Suppressor macrophage treated with lipopolysaccharide for 1 hour (primary cell): ENCODE measurements at places on chromosomes 12 and 14.

DNA sequence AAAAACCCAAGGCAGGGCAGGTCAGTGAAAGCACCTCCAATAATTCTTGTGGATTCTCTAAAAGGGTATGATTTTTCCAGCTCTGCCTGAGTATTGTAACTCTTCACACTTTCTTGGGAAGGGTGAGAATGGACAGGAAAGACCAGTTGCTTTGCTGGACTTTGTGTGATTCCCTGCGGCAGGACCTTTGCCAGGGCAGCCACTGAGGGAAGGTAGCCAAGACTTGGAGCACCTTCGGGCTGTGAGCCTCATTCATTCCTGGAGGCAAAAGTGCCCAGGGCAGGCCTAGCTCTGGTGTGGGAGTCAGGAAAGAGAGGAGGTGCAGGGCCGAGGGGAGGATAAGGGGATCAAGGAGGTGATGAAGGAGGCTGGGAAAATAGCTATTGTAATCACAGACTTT is 80.2 kb downstream of the VCPKMT start:
- no peak for DNase-seq

DNA sequence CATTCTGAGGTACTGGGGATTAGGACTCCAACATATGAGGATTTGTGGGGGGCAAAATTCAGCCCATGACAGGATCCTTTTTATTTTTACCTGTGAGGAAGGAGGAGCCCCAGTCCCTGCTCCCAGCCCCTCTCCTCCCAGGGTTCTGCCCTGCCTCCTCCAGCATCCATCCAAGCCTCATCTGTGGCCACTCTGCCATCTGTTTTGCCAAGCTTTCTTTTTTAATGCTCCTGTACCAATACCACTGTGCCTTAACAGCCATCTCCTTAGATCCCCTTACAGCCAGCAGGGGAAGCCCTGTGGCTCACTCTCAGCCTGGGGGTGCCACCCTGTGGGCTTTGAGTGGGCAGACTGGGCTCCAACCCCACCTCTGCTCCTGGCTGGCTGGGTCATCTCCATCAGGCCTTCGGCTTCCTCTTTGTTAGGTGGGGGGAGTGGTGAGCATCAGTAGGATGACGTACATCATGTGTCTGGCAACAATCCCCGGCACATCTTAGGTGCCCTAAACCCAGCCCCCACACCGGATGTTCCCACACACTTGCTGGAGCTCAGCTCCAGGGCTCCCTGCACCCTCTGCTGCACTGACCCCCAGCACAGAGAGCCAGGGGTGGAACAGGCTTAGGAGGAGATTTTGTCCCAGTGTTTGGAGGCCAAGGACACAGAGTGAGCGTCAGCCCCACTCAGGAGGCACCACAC is 40.2 kb downstream of the CYP46A1 start:
- DNase-seq: no peak

DNA sequence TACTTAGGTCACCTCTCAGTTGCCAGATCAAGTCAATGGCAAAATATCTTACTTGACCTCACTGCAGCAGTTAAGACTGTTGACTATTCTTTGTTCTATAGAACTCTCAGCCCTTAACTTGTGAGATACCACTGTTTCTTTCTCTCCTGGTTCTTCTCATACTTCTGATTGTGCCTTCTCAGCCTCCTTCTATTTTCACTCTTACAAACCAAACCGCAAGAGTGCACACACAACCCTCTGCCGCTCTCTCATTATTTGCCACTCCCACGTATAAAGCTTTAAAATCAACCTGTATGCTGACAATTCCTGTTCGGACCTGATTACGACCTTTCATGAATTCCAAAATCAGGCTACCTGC is 4.5 kb downstream of the E2F7 start:
- DNase-seq: no peak

GRCh38 chr12:117069926-117070900 is 29.0 kb downstream of the TESC start:
- peak; percentile 50 for DNase-seq

- DNase-seq: peak; percentile 30
Observed at GRCh38 chr12:69471667-69472385, 1.6 kb downstream of the FRS2 start.

- DNase-seq: no peak
Observed at GRCh38 chr14:62315631-62316030, 553.4 kb downstream of the SNAPC1 start.

GRCh38 chr14:37709419-37710195 is 114.2 kb downstream of the TTC6 start:
- DNase-seq: no peak

GRCh38 chr14:68584786-68585185 is 208.1 kb downstream of the ZFP36L1 start:
- no peak for DNase-seq

GRCh38 chr12:123958876-123959275 is 13.8 kb downstream of the CCDC92 start:
- DNase-seq: no peak

GRCh38 chr14:40119765-40120164 is 687.5 kb upstream of the FBXO33 start:
- no peak for DNase-seq

DNA sequence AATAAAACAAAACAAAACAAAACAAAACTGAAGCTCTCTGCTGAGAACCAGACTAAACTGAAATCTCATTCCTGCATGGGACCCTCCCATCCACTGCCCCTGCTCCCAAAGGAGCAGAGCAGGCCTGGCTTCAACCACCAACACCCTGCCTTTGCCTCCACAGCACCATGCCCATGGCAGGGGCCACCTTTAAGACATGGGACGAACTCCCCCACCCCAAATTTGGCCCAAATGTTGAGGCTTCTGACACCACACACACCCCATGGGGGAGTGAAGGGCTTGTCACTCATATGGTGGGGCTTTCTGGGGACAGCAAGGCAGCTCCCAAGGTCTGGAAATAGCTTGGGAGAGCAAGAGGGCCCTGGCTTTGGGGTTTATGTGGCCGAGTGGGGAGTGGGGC is 177.2 kb downstream of the KIF26A start:
- DNase-seq: no peak

- DNase-seq: no peak
Observed at GRCh38 chr12:131989021-131989420, 39.3 kb downstream of the EP400 start.

DNA sequence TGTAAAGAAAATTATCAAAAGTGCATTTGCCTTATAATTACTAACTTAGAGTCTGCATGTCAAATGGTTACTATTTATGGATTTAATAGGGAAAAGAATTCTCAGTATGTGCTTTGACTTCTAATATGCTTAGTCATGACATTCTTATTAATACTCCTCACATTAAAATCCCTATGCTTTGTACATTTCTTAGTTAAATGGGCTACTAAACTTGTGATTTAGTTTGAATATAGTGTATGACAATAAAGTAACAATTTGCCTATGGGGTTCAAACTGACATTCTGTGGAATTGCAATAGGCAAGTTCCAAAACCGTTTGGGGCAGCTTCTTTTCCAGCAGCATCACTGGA is 361.9 kb upstream of the TMTC1 start:
- no peak for DNase-seq

GRCh38 chr12:50117057-50117622 is 5.1 kb downstream of the COX14 start:
- DNase-seq: no peak

DNA sequence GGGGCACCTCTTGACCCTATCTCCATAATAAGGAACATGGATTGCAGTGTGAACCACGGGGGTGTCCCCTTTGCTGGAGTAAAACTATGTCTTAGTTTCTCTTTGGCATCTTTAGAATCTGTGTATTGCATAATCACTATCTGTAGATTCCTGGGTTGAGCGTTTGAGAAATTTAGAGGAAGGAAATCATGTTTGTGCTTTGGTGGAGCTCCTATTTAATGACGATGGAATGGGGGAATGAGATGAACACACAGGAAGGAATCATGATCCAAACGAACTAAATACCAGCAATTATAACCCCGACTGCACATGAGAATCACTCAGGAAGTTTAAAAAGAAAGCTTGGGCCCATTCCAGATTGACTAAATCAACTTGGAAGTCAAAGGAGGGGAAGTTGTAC is 1.3 kb upstream of the MYG1 start:
- DNase-seq: peak; percentile 80

- DNase-seq: no peak
Observed at GRCh38 chr12:117362391-117362790, 965 bp upstream of the NOS1 start.

DNA sequence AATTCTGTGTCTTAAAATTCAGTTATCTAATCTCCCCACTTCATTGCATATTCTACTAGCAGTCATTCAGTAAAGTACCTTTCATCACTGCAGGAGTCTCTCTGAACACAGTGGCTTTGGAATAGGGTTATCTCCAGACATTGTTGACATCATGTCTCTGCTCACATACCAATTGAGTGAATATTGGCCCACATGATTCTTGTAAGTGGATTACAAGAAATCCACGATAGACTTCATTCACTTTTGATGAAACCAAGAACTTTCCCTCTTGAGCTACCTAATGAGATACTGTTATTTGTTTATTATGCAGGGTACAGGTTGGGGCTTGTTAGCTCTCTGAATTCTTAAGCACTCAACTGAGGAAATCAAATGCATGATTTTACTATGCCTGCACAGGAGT is 284.9 kb downstream of the RAD51B start:
- no peak for DNase-seq

DNA sequence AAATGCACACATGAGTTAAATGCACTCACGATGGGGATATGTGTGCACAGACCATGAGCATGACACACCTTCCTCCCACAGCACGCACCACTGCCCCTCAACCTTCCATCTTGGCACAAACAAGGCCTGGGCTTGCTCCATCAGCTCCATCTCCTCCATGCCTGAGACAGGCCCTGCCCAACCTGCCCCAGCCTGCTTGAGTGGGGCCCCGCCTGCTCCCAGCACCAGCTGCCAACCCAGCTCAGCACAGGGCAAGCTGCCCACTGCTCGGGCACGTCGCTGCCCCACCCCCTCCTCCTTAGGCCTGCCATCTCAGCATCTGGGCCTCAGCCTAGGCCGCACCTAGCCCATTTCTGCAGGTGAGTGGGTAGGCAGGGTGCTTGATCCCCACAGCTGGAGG is 27.6 kb upstream of the KRT78 start:
- DNase-seq: no peak

GRCh38 chr14:100124551-100125088 is 34.8 kb downstream of the DEGS2 start:
- DNase-seq: no peak

GRCh38 chr12:23132357-23132756 is 507.4 kb downstream of the ETNK1 start:
- DNase-seq: no peak

DNA sequence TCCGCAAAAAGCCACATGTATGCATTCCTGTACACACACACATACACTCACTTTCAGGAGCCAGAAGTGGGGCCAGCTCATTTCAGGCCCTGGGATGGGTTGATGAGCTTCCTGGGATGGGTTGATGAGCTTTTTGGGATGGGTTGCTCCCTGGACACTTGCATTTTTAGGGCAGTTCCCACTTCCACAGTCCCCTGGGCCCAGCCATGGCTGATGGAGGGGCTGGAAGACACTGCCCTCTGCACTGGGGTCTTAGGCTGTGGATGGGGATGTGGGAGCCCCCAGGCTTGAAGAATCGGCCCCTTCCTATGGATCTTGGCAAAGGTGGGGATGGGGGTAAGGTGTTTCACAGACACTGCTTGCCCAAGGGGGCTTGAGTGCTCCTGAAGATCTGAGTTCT is 12.7 kb downstream of the ACVRL1 start:
- DNase-seq: no peak

GRCh38 chr12:126685636-126686035 is 1581.3 kb upstream of the TMEM132C start:
- no peak for DNase-seq

DNA sequence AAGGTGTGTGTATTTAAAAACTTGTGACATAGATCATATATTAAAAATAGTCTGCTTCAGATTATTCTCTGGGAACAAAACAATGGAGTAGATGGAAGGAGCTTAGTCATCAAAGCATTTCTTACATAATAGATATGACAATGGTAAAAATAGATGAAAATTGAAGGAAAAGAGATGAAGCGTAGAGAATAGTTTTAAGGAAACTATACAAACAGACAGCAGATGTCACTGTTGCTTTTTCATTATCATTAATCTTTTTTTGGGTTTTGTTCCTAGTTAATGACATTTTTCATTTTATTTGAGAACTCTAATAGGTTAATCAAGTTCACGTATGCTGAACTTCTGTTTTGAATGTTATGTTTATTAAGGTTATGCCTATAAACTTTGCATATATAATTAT is 149.2 kb upstream of the FBXO33 start:
- DNase-seq: no peak

DNA sequence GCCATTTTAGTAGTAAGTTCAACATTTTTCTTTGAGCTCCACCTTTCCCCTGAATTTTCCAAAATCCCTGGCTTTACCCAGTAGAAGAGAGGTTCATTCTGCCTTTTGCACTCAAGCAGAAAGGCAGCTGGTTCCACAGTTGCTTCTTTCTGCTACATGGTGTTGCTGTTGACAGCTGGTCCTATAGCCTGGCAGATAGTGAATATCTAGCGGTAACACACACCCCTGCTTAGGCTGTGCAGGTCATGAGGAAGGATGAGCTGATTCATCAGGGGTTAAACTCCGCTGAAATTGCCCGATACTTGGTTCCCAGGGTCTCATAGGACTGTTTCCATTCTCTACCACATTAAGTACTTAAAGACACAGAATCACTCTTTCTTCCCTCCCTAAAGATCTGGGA is 62.4 kb downstream of the PUS7L start:
- DNase-seq: no peak

GRCh38 chr14:50260511-50260910 is 29.1 kb upstream of the SOS2 start:
- DNase-seq: peak; percentile 51

- DNase-seq: no peak
Observed at GRCh38 chr12:44403185-44403584, 472.9 kb downstream of the NELL2 start.

DNA sequence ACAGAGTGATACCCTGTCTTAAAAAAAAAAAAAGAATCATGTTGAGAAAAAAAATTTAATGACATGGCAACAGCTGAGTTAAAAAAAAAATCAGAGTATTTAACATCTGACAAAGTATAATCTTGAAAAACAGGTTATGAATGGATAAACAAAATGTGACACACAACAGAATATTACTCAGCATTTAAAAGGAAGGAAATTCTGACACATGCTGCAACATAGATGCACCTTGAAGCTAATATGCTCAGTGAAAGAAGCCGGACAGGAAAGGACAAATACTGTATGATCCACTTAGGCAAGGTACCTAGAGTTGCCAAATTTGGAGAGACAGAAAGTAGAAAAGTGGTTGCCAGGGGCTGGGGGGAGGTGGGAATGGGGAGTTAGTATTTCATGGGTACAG is 19.4 kb upstream of the EIF2B2 start:
- no peak for DNase-seq

- DNase-seq: no peak
Observed at GRCh38 chr14:52352061-52352491, 38.0 kb downstream of the PTGER2 start.

- DNase-seq: no peak
Observed at GRCh38 chr12:58189030-58189429, 247.7 kb downstream of the ATP23 start.
